ENCODE measurements at places on chromosomes 11 and 22. TPM values are rescaled to one million over a fixed set of nuclear protein-coding genes. Genes with fewer than 3 reads are reported as not detected.

DNA sequence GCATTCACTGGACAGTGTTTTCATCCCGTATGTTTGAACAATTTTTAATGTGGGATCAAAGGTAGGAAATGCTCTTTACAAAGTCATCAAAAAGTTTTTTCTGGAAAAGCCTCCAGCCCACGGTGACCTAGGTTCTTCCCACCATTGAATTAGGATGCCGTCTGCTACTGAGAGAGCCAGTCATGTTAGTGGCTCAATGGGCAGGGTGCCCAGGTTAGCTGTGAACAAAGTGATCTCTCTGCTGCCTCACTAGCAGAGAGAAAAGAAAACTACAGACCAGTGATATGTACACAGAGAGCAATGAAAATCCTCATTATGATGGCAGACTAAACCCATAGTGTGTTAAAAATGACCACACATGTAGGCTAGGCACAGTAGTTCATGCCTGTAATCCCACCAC is 32.4 kb downstream of the KCNQ1 start:
- no peak for DNase-seq

The OR52A1 gene
- total RNA-seq, result not detected

DNA sequence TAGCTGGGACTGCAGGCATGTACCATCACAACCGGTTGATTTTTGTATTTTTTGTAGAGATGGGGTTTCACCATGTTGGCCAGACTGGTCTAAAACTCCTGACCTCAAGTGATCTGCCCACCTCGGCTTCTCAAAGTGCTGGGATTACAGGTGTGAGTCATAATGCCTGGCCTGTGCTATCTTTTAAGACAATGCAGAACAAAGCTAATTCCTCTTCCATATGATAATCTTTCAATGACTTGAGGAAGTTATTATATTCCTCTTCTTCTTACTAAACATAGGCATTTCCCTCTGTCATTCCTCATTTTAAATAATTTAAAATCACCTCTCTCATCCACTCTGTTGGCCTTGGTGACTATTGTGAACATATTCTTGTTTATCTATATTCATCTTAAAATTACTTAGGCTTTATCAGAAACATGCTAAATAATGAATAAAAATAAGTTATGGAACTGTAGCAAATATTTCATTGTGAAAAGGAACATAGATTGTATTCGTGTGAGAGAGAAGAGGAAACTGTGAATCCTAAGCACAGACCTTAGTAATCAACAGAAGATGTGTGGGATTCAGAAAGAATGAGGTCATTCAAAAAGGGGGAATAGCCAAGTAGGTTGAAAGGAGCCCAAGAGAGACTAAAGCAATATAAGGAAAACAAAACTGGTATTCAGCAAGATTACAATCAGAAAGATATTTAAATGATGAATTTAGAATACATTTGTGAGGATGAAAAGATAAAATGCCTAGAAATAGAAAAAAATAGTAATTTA is 269.4 kb downstream of the TTC28 start:
- DNase-seq, result no peak

DNA sequence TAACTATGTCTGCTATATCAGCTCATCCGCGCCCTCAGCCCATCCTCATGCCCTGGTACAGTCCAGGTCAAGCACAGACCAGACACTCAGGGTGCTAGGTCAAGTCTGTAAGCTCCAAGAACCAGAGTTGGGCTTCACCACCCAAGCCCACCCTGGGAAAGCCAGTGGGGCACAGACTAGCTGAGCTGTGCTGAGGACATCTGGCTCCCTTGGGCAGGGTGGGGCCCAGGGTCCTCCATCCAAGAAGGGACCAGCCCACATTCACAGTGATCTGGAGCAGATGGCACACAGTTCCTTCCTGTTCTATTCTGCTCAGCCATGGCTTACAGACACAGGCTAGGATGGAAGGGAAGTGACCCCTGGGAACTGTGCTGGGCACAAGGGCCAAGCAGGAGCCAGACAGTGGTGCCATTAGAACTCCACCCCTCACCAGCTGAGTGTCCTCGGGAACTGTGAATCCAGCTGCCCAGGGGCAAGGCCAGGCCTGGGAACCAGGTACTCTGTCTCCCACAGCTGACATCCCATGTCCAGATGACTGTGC is 9.1 kb downstream of the P2RY6 start:
- no peak for DNase-seq

The DENND5A gene
- total RNA-seq, result 29.9 TPM

The SHANK3 gene
- total RNA-seq, result 5.0 TPM

GRCh38 chr11:128949791-128950454 is 7.3 kb upstream of the TP53AIP1 start:
- no peak for DNase-seq

The TSPAN18 gene
- total RNA-seq, result 2.1 TPM

DNA sequence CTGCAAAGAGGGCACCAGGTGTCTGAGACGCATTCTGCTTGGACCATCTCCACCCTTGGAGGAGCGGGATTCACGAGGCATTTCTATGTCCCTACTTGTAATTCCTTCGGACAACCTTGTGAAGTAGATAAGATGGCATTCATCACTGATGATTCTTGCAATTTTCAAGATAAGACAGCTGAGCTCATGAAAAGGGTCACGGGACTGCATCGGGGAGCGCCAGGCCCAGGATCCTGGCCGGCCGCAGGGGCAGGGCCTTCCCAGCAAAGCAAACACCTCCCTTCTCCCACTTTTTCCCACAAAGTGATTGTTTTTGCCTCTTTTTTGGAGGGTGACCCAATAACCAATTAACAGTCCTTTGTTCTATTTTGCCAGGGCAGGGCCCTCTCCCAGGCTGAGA is 8.4 kb downstream of the LIF start:
- no peak for DNase-seq

DNA sequence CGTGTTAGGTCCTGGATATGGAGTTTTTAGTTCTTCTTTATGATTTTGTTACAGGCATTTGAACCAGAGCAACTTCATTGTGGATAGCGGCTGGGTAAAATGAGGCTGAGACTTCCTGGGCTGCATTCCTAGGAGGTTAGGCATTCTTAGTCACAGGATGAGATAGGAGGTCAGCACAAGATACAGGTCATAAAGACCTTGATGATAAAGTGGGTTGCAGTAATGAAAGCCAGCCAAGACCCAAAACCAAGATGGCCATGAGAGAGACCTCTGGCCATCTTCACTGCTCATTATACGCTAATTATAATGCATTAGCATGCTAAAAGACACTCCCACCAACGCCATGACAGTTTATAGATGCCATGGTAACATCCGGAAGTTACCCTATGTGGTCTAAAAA is 23.4 kb upstream of the CLMP start:
- DNase-seq, result no peak

GRCh38 chr11:77054084-77054483 is 12.7 kb upstream of the CAPN5 start:
- no peak for DNase-seq

The CRYBB3 gene
- total RNA-seq, result not detected

Measured in gastrocnemius medialis (tissue), 4 donors.